ENCODE measurements at places on chromosomes 13 and 19. TPM values are rescaled to one million over a fixed set of nuclear protein-coding genes. Genes with fewer than 3 reads are reported as not detected.

GRCh38 chr19:6384381-6384780 lies 8.6 kb downstream of the GTF2F1 start:
- DNase-seq: no peak

DNA sequence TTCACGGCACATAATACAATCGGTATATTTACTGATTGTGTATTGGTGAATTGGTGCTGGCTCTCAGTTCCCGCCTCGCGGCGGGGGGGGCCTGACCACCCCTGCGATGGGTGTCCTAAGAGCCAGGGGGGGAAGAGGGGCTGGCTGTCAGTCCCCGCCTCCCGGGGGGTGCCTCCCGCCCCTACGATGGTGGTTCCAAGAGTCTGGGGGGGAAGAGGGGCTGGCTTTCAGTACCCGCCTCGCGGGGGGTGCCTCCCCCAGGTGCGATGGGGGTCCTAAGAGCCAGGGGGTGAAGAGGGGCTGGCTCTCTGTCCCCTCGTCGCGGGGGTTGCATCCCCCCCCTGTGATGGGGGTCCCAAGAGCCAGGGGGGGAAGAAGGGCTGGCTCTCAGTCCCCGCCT lies 2321.8 kb upstream of the PCDH20 start:
- no peak for DNase-seq

DNA sequence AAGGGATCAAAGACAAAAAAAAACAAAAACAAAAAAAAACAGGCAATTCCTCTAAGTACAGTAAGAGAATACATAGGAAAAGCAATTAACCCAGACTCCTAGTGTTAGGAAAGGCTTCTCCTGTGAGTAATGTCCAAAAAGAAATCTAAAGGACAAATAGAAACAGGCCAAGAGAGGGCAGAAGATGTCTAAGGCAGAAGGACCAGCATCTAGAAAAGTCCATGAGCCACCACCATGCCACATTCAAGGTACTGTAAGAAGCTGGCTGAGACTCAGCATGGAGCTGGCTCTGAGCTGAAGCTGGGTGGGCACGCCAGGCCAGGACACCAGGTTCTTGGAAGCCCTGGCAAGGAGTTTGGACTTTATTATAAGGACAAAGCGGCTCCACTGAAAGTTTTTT lies 118.1 kb upstream of the FRY start:
- DNase-seq: no peak

DNA sequence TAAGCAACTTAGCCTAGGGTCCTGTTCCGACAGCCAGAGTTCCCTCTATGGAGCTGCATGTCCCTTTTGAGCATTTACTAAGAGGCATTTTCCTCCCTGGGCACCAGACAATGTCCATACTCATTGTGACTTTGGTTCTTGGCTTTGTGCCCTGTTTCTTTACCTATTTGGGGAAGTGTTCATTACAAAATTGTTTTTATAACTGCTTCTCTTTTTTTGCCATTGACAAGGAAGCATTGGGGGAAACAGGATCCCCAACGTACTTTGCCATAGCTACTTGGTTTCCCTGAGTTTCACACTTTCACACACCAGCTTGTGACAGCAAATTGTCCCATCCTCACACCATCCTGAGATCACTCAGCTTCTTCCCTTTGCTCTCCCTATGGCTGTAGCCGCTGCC lies 81.1 kb upstream of the SIAH3 start:
- DNase-seq: no peak

- DNase-seq: no peak
Measured at GRCh38 chr19:20103091-20103740, 25.4 kb downstream of the ZNF90 start.

CLEC4M gene
- 0.07 TPM for total RNA-seq
